Hepatocyte (in vitro differentiated cells): ENCODE measurements at places on chromosomes 3 and 15. TPM values are rescaled to one million over a fixed set of nuclear protein-coding genes. Genes with fewer than 3 reads are reported as not detected.
A peak's percentile ranks its signal among the peaks of the same experiment; 100 is the strongest.

DNA sequence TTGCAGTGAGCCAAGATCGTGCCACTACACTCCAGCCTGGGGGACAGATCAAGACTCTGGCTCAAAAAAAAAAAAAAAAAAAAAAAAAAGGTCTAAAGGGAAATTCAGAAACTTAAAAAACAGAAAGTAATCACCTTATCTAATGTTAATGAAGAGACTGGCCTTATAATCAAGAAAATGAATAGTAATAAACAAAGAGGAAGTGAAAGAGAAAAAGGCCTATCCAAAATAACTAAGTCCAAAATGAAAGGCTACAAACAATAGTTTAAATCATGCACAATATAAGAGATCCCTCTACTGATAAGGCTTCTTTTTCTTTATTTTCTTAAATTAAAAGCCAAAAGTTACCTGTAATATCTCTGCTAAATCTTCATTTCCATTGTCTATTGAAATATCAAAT is 37.1 kb upstream of the HDC start:
- DNase-seq, result no peak

- DNase-seq, result no peak
Observed at GRCh38 chr3:69750549-69750948, 11.3 kb downstream of the MITF start.

- no peak for DNase-seq
Observed at GRCh38 chr3:64975147-64975546, 287.3 kb upstream of the ADAMTS9 start.

DNA sequence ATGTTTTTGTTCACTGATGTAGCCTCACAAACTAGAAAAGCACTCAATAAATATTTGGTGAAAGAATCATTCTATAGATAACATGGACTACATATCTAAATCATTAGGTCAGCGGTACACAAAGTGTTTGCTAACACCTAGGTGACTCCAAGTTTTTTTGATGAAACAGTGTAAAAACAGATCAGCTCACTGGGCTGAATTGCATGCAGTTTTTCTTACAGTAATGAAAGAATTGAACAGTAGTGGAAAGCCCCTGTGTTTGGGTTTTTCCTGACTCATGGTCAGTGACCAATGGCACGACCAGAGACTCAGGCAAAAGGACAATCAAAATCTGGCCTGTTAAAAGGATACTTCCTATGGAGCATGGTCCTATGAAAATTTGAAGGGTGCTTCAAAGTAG is 384.3 kb upstream of the EPHA6 start:
- DNase-seq, result no peak

DNA sequence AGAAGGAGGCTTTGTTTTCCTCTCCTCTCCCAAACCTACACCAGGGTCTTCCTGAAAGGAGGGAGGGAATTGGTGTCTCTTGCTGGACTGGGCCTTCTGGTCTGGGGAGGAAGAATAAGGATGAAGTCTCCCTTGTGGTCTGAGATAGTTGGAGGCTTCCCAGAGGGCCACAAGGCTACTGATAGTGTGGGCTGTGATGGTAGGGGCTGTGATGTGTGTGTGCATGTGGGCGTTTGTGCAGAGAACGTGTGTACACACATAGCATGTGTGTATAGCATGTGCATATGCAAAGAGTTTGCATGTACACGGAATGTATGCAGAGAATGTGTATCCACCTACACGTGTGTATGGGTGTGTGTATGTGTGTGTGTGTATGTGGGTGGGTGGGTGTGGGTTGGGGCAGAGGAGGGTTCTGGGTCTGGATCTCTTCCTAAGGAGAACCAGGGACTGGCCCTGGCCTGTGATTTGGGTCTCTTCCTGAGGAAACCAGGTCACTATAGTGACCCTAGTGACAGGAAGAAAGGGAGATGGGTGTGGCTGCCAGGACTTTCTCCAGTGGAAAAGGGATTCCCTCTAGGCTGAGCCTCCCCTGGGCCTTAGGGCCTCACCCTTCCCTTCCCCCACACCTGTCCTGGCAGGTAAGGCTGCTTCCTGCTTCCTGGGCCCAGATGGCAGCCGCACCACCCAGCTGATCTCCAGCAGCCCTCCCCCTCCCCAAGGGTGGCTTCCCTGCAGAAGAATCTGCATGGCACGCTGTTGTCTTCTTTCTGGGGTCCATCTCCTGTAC is 1.7 kb downstream of the FLNB start:
- peak; percentile 77 for DNase-seq

Gene IQCF5
- not detected in 2 replicates for polyA plus RNA-seq

Gene PCSK6
- 31.7 and 36.0 TPM in 2 replicates for polyA plus RNA-seq

Gene RTP4
- 1.9 and 2.0 TPM in 2 replicates for polyA plus RNA-seq

- no peak for DNase-seq
Observed at GRCh38 chr3:51139616-51140015, 245.5 kb upstream of the MANF start.

Gene UBE2E2
- 82.1 and 90.6 TPM in 2 replicates for polyA plus RNA-seq

Gene TNFSF10
- 12.7 and 13.0 TPM in 2 replicates for polyA plus RNA-seq

- no peak for DNase-seq
Observed at GRCh38 chr15:94203306-94203705, 28.1 kb upstream of the MCTP2 start.

DNA sequence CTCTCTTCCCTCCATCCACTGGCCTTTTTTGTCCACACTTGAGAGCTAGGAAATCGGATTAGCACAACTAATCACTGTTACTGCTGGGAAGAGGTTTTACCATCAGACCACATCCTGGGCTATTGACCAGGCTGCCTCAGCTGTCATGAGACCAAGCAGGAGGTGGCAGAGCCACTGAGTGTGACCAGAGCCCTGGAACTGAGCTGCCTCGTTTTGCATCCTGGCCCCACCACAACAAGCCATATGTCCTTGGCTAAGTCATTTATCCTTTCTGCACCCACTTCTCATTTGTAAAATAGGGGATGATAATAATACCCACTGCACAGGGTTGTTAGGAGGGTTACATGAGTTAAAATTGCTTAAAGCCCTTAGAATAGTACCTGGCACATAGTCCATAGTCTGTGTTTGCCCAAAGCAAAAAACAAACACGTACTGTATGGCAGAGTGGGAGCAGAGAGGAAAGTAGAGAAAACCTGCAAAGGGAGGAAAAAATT is 34.1 kb downstream of the TMEM158 start:
- DNase-seq, result no peak

Gene CPNE4
- 0.52 and 0.95 TPM in 2 replicates for polyA plus RNA-seq

DNA sequence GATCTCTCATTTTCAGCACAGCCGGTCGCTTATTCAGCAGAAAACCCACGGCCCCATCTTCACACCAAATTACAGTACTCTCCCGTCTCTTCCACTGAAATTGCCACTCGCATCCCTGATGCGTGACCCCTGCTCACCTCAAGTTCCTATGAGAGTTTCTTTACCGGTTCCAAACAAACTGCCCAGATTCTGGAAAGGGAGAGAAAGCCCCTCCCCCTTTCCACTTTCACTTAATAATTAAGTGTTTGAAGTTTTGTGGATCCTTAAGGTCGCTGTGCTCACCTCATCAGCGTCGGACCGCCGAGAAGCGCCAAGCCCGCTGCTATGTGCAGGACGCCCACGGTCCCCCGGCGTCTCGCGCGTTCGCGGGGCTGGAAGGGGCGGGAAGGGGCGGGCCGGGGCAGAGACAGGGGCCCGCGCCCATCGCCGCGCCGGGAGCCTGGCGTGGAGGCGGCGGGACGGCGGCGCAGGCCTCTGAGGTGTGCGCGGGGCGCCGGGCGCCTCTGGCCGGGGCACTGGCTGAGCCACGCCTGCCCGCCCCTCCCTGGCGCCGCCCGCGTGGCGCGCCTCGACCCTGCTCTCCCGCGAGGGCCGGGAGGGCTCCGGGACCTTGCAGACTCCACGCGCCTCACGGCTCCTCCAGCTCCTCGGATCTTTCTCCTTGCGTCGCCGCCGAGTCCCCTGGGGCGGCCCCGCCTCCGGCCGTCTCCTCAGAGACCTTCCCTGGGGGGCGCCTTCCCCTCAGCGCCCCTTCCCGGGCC is at the start of gene GPR156:
TSS of gene GPR156 (minus strand) at position 476 of the 761 bp plus-strand sequence. CDS start 41,124 bp downstream, outside the sequence.
- DNase-seq, result peak; percentile 48
